ENCODE measurements at places on chromosomes 1 and 21.

- no peak for DNase-seq
- H3K27me3 ChIP-seq, result no peaks in the 10 kb centered on the region
- H3K27ac ChIP-seq, result no peak overlapping the region
- no peaks in the 10 kb centered on the region for H3K36me3 ChIP-seq
- no peak overlapping the region for H3K4me3 ChIP-seq
Measured at GRCh38 chr1:50271337-50271736, 151.9 kb downstream of the DMRTA2 start.

- H3K27ac ChIP-seq, result no peak overlapping the region
- no peaks in the 10 kb centered on the region for H3K36me3 ChIP-seq
- no peaks in the 10 kb centered on the region for H3K4me1 ChIP-seq
- H3K4me3 ChIP-seq, result no peak overlapping the region
- no peaks in the 10 kb centered on the region for H3K27me3 ChIP-seq
- DNase-seq, result no peak
Measured at GRCh38 chr1:220785166-220786056, 1.3 kb upstream of the MTARC1 start.

DNA sequence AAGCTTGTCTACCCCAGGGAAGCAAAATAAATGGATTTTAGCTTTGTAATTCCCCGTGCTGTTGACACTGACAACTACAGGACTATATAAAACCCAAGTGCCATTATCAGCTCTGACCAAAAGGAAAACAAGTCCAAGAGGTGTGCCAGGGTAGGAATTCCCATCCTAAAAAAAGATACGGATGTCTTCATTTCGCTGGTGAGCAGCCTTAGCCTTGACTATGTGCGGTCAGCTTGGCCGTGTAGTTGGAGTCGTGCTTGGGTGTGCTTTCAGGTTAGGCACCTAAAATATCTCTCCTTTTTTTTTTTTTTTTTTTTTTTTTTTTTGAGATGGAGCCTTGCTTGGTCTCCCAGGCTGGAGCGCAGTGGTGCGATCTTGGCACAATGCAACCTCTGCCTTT is 28.9 kb upstream of the ACTN2 start:
- H3K27ac ChIP-seq, result no peak overlapping the region
- H3K4me3 ChIP-seq, result no peak overlapping the region
- no peak for DNase-seq

DNA sequence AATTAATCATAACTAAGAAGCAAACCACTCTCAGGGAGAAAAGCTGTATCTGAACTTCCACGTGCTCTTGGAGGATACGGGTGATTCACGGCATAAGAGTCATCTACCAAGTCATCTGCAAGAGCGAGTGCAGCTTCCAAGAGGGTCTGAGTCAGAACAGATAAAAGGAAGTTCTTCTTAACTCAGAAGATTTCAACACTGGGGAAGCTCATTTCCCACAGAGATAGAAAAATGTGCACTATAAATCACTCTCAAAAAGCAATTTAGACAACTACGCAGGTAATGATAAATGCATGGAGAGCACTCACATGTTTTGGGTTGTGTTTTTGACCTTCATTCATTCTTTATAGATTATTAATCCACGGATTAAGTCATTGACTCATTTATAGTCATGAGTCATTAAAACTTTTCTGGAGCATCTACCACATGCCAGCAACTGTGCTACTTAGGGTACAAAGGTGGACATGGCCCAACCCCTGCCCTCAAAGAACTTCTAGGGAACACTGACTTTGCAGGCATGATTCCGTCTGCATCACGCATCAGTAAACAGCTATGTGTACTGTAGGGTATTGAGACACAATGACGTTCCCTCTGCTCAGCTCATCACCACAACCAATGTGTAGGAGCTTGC is 20.8 kb downstream of the KCNJ15 start:
- H3K27ac ChIP-seq, result no peak overlapping the region
- peaks cover 9% of the 10 kb centered on the region for H3K27me3 ChIP-seq
- H3K36me3 ChIP-seq, result no peaks in the 10 kb centered on the region
- H3K4me1 ChIP-seq, result no peaks in the 10 kb centered on the region

- H3K4me3 ChIP-seq, result no peak overlapping the region
- H3K36me3 ChIP-seq, result no peaks in the 10 kb centered on the region
- H3K27me3 ChIP-seq, result no peaks in the 10 kb centered on the region
Measured at GRCh38 chr1:3015744-3016143, 5.5 kb upstream of the ACTRT2 start.

DNA sequence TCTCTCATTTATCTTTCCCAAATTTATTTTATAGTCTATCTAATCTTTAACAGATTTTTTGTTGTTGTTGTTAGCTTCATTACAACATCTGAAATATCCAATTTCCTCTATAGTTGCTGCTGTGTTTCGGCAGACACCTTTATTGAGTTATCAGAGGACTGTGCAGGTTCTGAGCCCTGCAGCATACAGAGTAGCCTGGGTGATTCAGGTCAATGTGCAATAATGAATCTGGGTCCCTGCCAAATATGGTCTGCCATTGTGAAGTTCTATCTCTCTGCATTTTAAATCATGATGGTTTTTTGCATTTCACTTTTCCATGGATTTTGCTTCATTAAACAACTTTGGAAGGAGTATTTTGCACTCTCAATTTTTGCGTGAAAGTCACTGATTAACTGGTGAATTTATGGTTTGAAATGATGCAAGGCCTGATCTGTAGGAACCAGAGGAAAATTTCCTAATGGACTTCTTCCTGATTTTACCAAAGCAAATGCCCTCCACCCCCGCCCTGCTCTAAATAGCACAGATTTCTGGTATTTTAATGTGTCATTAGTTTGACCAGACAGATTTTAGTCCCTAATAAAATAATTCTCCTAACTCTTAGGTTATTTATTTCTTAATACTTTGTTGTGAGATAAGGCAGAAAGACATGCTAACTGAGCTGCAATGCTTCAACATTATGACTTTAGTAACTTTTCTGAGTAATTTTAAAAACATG is 402.3 kb downstream of the PTBP2 start:
- H3K27ac ChIP-seq, result no peak overlapping the region
- H3K4me3 ChIP-seq, result no peak overlapping the region
- H3K27me3 ChIP-seq, result no peaks in the 10 kb centered on the region

DNA sequence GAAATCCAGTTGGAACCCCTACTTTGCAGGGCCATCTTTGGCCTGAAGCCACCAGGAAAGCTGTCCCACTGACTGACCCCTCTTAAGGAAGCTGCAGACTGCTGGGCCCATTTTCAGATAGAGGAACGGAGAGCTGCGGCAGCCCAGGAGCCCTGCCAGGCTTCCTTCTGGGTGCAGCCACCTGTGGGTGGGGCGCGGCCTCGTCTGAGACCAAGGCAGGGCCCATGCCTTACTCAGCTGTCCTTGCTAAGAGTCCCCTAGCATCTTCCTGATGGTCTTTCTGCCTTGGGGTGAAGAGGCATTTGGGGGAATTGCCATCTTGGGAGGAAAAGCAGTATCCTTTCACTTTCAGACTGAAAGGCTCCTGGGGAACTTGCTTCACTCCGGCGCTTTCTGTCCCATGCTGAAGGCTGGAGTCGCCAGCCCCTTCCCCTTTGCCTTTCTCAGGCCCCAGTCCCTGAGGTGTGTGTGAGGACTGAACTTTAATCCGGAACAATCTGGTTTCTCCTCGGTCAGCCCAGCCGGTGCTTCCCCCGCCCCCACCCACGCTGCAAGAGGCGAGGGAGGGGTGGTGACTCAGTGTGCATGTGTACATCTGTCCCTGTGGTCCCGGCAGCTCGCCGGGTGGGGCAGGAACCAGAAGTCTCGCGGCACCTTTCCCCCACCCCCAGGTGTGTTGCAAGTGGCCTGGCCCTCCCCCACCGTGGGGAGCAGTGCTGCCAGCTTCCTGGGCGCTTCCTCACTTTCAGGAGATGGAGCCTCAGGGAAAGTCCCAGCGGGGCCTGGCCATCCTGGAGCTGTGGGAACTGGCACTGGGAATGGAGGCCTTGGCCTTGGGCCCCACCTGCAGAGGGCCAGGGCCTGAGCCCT is 5.1 kb downstream of the ZC3H12A start:
- DNase-seq, result peak; percentile 39
- no peak overlapping the region for H3K4me3 ChIP-seq
- peak overlapping the region; percentile 32 for H3K27ac ChIP-seq
- H3K36me3 ChIP-seq, result peaks cover 86% of the 10 kb centered on the region
- peaks cover 45% of the 10 kb centered on the region for H3K4me1 ChIP-seq

GRCh38 chr21:17128132-17128531 is 384.7 kb upstream of the CXADR start:
- H3K4me1 ChIP-seq, result no peaks in the 10 kb centered on the region
- no peaks in the 10 kb centered on the region for H3K36me3 ChIP-seq
- no peak overlapping the region for H3K27ac ChIP-seq
- DNase-seq, result no peak
- no peak overlapping the region for H3K4me3 ChIP-seq

- H3K4me3 ChIP-seq, result no peak overlapping the region
- H3K36me3 ChIP-seq, result no peaks in the 10 kb centered on the region
- no peak for DNase-seq
Measured at GRCh38 chr1:108000620-108001111, 35.7 kb upstream of the VAV3 start.

- H3K27me3 ChIP-seq, result no peaks in the 10 kb centered on the region
- no peak overlapping the region for H3K27ac ChIP-seq
- H3K4me3 ChIP-seq, result no peak overlapping the region
- no peaks in the 10 kb centered on the region for H3K4me1 ChIP-seq
- H3K36me3 ChIP-seq, result no peaks in the 10 kb centered on the region
Measured at GRCh38 chr1:96596226-96596922, 125.2 kb upstream of the PTBP2 start.

DNA sequence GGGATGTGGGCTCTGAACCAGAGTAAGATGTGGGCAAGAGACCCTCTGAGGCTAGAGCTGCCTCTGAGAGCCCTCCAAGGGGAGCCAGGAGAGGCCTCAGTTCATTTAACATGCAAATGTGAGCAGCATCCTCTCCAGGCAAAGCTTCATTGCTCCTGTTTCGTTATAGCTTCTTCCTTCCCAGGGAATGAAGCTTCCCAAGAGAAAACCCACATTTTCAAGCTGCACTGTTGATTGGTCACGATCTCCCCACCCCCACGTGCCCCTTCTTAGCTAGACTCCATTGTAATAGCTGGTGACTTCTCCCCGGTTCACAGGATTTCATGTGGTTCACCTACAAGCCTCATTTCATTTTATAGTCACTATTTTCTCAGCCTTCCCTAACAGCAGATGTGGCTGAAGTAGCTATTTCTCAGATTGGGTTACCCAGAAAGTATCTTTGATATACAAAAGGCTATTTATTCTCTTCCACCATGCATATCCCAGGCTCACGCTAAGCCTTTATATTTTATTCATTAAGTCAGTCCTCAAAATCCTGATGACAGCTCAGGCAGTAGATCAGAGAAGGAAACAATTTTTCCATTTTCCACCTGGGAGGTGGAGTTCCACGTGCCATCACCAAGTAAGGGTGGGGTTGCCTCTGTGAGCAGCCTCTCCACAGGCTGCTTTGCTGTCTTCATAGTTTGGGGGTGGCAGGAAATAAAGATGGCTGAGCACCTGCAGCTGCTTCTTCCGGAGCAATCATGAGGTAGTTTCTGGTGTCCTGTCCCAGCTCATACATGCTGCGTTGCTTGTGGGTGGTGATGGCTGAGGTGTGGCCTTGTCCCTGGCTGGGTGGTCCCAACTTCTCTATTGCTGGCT is 178.3 kb upstream of the RAB4A start:
- H3K27ac ChIP-seq, result no peak overlapping the region
- peaks cover 5% of the 10 kb centered on the region for H3K27me3 ChIP-seq
- no peak for DNase-seq
- no peak overlapping the region for H3K4me3 ChIP-seq

DNA sequence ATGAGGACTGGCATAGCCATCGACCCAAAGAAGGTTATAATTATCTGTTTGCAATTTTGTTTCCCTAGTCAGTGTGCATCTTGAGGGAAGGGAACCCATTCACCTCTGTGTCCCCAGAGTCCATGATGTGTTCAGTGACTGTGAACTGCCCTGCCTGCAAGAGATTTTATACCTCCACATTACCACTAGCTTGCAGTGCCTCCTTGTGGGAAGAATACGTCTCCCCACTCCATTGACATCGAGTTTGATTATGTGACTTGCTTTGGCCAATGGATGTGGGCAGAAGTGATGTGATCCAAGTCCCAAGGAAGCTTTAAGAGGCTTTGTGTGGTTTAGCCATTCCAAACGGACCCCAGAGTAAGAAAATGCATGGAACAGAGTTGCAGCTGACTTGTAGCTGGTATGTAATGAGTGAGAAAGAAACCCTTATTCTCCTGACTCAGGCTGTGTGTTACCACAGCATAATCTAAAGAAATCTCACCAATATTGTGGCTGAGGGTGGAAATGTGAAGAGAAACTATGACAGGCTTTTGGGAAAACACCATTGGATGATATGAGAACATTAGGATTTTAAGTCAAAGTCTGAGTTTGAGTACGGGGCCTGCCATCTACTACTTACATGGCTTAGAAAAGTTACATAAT is 47.8 kb upstream of the NRDC start:
- H3K4me1 ChIP-seq, result no peaks in the 10 kb centered on the region
- no peak overlapping the region for H3K4me3 ChIP-seq
- no peak for DNase-seq
- H3K36me3 ChIP-seq, result no peaks in the 10 kb centered on the region
- H3K27ac ChIP-seq, result no peak overlapping the region
- H3K27me3 ChIP-seq, result peaks cover 16% of the 10 kb centered on the region

DNA sequence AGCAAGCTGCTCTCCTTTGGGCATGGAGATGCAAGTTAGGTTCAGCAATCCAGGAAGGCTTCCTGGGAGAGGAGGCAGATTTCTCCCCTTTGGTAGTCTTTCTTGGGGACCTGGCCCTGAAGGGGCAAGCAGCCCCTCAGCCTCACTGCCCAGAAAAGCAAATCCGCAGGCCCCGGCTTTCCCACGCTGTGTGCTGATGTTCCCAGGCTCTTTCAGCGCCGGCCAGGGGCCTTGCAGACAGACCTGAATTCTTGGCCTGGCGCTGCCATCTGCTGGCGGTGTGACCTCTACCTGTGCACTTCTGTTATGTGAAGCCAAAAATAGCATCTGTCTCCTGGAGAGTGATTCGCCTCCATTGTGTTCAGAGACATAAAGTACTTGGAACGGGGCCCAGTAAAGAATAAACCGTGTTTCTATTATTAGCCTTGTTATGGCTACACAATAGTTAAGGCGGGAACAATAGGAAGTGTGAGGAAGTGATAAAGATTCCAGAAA is 64.8 kb downstream of the ALPL start:
- H3K27me3 ChIP-seq, result no peaks in the 10 kb centered on the region
- no peak overlapping the region for H3K27ac ChIP-seq
- no peaks in the 10 kb centered on the region for H3K4me1 ChIP-seq
- no peaks in the 10 kb centered on the region for H3K36me3 ChIP-seq
- DNase-seq, result peak; percentile 49
- H3K4me3 ChIP-seq, result no peak overlapping the region

DNA sequence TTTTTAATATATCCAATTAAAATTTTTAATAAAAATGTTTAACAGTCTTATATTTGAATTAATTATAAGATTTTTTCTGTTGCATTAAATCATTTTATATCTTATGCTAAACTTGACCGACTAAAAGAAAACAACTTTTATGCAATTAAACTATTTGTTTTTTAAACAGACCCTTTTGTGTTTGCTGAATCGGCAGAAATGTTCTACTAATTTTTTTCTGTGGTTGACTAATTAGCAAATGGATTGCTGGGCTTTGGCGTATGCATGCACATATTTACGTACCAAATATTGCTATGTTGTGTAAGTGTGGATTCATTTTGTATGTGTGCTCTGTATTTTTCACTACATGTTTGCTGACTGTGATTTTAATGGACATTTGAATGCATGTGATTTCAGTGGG is 174.8 kb downstream of the PBX1 start:
- no peak for DNase-seq
- no peak overlapping the region for H3K4me3 ChIP-seq

Data from DND-41 (cell line).